ENCODE measurements at places on chromosomes 7 and 10. TPM values are rescaled to one million over a fixed set of nuclear protein-coding genes. Genes with fewer than 3 reads are reported as not detected.

- H3K4me1 ChIP-seq, result peaks cover 11% of the 10 kb centered on the region
- no peak overlapping the region for H3K27ac ChIP-seq
- H3K4me3 ChIP-seq, result no peak overlapping the region
- DNase-seq, result no peak
- H3K36me3 ChIP-seq, result peaks cover 4% of the 10 kb centered on the region
Observed at GRCh38 chr7:73988197-73988596, 39.8 kb upstream of the ELN start.

DNA sequence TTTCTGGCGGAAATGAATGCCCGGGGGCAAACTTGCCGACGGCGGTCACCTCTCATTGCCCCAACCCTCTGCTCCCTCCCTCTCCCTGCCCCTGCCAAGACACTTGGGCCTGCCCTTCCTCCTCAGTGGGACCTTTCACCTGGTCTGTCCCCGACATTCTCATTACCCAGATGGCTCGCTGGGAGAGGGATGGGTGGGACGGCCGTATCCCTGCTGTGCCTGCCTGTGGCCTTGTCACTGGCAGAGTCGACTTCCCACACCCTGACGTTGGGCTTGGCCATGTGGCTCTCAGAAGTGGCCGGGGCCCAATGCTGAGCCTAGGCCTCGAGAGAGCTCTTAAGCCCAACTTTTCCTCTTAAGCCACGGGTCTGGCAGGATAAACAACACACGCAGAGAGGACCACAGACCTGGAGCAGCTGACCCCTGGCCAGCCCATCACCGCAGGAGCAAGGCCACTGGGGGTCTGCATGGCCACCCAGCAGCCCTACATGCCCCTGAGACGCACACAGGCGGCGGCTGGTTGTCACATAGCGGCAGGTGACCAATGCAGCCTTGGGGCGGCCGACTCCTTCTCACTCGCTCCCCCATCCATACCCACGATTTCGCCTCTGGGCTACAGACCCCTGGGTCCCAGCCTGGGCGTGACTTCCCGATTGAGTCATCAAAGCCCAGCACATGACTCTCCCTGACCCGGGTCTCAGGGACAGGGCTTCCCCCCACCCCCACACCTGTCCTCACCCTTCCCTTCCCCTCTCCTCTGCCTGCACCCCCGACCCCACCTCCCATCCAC is 40.1 kb downstream of the SLC29A4 start:
- no peak for DNase-seq
- peaks cover 15% of the 10 kb centered on the region for H3K27me3 ChIP-seq
- peaks cover 11% of the 10 kb centered on the region for H3K4me1 ChIP-seq
- no peak overlapping the region for H3K4me3 ChIP-seq
- peaks cover 49% of the 10 kb centered on the region for H3K36me3 ChIP-seq

- H3K27me3 ChIP-seq, result no peaks in the 10 kb centered on the region
- H3K36me3 ChIP-seq, result peaks cover 36% of the 10 kb centered on the region
- H3K4me3 ChIP-seq, result no peak overlapping the region
- H3K27ac ChIP-seq, result no peak overlapping the region
Observed at GRCh38 chr7:80860554-80860953, 58.3 kb downstream of the SEMA3C start.

GRCh38 chr7:158443688-158444483 is 143.7 kb downstream of the PTPRN2 start:
- no peak overlapping the region for H3K27ac ChIP-seq
- DNase-seq, result no peak
- H3K27me3 ChIP-seq, result no peaks in the 10 kb centered on the region
- H3K4me3 ChIP-seq, result no peak overlapping the region

DNA sequence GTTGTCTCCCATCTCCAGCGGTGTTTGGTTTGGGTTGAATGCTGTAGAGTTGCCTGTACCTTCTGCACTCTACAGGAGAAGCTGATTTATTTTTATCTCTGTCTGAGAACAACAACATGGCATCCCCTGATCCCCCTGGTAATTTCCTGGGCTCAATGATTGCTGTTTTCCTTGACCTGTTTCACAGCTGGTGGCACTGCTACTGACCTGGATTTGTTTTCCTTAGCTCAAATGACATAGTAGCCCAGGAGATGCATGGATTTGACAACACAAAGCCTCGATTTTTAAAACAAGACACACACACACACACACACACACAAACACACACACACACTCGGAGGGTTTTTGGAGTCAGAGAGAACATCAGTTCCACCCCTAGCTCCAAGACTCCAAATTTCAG is 301.6 kb downstream of the NRG3 start:
- no peak overlapping the region for H3K27ac ChIP-seq
- no peak for DNase-seq
- no peaks in the 10 kb centered on the region for H3K4me1 ChIP-seq
- no peaks in the 10 kb centered on the region for H3K27me3 ChIP-seq
- H3K36me3 ChIP-seq, result no peaks in the 10 kb centered on the region

GRCh38 chr10:88091490-88092061 is 228.2 kb downstream of the PTEN start:
- no peaks in the 10 kb centered on the region for H3K27me3 ChIP-seq
- no peak overlapping the region for H3K4me3 ChIP-seq
- DNase-seq, result no peak
- H3K36me3 ChIP-seq, result no peaks in the 10 kb centered on the region

DNA sequence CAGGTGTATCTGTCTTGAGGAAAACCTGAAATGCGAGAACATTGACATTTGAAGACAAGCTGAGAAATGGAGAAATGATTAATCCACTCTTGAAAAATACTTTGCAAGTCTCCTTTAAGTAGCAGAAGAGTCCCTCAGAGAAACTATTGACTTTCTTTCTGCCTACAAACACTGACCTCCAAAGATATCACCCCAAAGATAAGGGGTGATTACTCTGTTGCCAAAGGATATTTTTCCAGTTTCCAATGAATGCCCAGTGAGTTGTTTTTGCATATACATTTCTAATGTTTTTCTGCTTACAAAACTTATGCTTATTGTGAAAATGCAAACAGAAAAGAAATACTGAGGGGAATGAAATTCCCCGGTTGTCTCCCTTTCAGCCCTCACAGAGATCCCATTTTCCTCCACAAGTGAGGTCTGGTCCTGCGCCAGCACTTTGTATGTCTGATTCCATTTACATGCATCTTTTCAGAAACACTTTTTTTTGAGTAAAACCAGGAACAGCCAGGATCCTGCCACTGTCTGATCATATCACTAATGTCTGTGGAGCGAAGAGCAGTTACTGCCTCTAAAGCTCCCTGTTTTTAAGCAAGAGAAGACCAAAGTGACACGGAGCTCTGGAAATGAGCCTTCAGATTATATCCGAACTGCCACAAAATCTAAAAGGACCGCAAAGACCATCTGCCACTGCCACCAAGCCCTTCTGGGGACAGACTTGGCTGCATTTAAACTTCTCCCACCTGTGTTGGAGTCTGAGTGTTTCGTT is 82.9 kb upstream of the PDCD4 start:
- H3K4me3 ChIP-seq, result no peak overlapping the region
- no peak for DNase-seq
- no peak overlapping the region for H3K27ac ChIP-seq

DNA sequence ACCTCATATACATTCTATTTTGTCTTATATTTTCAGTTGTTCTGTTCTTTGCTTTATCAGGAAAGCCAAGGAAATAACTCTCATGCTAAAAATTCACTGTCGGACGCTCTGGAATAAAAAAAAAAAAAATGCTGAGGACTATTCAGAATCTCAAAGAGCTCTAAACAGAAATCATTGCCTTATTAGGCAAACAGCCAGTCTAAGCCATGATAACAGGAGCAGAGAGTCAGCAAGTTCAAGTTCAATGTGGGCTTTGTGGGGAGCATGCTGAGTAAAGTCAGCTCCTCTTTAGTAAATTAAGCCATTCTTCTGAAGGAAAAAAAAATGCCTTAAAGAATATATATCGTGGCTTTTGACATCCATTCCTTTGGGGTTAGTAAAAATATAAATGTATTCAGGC is 13.6 kb upstream of the FAM13C start:
- H3K27me3 ChIP-seq, result peaks cover 2% of the 10 kb centered on the region
- H3K4me1 ChIP-seq, result no peaks in the 10 kb centered on the region
- H3K27ac ChIP-seq, result no peak overlapping the region

DNA sequence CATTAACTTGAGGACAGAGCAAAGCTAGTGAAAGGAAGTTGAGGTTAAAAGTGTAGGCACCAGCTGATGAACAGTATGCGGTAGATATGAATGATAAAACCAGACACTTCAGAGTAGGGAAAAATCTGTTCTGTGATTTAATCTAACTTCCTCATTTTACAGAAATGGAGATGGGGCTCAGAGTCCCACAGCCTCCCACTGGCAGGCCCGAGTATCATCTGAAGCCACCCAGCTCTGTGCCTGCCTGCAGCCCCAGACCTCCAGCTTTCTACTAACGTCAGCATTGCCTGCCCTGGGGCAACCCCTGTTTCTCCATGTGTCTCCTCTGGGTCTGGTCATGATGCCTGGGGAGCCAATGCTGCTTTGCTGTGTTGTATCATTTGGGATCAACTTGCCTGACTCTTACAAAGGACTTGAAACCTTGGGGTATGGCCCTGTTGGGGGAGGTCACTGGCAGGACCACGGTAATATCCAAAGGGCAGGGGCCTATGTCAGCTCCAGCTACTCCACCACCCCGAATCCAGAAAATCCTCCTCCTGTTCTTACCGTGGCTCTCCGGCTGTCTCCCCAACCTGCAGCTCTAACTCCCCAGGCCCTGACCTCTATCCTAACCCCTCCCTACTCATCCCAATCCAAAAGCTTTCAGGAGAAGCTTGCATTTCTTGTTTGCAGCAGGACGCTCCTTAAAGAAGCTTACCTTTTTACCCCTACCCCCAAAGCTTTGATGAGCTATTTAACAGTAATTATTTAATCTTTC is 56.2 kb upstream of the NPY start:
- peaks cover 5% of the 10 kb centered on the region for H3K36me3 ChIP-seq
- no peaks in the 10 kb centered on the region for H3K27me3 ChIP-seq
- H3K27ac ChIP-seq, result no peak overlapping the region

DNA sequence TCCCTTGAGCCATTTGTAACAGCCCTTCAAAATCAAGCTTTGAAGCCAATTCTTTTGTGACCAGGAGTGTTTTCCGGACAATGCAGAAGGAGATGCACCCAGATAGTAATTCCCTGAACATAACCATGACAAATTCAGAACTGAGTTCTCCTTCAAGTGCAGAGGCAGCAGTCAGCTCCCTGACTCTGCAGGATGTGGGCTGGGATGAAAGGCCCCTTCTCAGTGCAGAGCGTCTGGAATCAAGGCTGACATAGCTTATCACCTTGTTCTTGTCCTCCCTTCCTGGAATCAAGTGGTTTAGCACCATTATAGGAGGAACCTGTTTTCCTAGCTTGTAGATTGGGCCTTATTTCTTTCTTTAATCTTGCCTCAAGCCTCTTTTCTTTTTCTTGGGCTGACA is 143.4 kb downstream of the SORCS3 start:
- no peak for DNase-seq
- H3K27ac ChIP-seq, result no peak overlapping the region
- H3K27me3 ChIP-seq, result no peaks in the 10 kb centered on the region
- no peaks in the 10 kb centered on the region for H3K36me3 ChIP-seq

SLC16A9 gene
- total RNA-seq, result not detected

COL1A2 gene
- total RNA-seq, result 4,771 TPM
